CD8-positive, alpha-beta memory T cell (primary cell): ENCODE measurements at places on chromosomes 3 and 15.

DNA sequence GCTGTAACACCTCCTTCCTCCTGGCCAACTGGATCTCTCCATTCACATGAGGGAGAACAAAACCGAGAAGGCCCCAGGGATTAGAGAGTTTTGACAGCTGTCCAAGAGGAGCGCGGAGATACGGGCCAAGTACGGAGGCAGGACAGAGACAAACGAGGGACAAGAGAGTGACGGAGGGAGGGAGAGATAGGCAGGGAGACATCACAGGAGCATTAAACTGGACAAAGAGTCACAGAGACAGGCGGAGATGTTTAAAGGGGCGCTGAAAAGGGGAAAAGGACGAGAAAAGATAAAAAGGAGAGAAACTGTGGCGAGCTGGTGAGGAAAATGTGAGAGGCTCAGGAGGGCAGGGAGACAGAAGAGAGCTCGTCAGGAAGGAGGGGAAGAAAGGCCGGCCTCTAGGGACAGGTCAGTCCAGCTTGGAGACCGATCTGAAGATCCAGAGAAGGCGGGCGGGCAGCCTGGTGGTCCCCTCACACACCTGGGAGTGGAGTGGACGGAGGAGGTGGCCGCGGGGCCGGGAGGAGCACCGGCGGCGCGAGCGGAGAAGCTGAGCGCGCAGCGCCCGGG, 40.5 kb upstream of the ROPN1 start:
- no peak overlapping the region for H3K27ac ChIP-seq
- no peaks in the 10 kb centered on the region for H3K4me1 ChIP-seq
- no peak for DNase-seq
- peaks cover 44% of the 10 kb centered on the region for H3K27me3 ChIP-seq

DNA sequence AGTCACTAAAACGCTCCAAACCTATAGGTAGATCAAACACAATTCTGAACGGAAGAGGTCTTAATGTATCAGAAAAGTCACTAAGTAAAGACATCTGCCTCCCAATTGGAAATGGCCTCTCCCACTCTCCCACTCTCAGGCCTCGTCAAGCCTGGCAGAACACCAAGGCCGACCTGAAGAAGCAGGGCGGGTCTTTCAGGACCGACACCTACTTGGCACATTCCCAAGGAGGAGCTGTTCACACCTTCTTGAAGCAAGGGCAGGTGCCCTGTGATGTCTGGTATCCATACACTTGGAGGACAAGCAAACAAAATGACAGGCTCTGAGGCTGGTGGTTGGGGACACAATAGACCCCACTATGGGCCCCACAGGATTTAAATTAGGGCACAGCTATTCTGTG, 30.0 kb downstream of the XXYLT1 start:
- H3K4me3 ChIP-seq: no peak overlapping the region
- H3K27me3 ChIP-seq: no peaks in the 10 kb centered on the region
- H3K27ac ChIP-seq: no peak overlapping the region
- no peaks in the 10 kb centered on the region for H3K36me3 ChIP-seq
- H3K4me1 ChIP-seq: no peaks in the 10 kb centered on the region

DNA sequence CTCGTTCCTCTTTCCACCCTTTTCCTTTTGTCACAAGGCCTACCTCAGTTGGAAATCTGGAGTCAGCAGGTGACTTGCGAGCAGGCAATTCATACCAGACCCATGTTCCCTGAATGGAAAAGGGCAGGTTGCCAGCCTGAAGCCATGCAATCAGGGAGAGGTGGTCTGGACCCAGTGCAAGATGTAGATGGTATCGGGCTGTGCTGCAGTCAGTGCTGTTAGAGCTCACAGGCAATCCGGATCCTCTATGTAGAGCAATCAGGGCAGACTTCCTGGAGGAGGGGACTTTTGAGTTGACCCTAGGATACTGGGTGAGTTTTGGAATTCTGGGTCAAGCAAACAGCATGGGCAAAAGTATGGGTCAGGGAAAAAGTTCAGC, 18.9 kb downstream of the LOXL1 start:
- H3K36me3 ChIP-seq: no peaks in the 10 kb centered on the region
- no peak overlapping the region for H3K4me3 ChIP-seq
- peaks cover 20% of the 10 kb centered on the region for H3K4me1 ChIP-seq
- DNase-seq: no peak
- H3K27me3 ChIP-seq: no peaks in the 10 kb centered on the region
- no peak overlapping the region for H3K27ac ChIP-seq

- H3K4me3 ChIP-seq: no peak overlapping the region
- no peaks in the 10 kb centered on the region for H3K27me3 ChIP-seq
- no peaks in the 10 kb centered on the region for H3K36me3 ChIP-seq
- DNase-seq: no peak
Measured at GRCh38 chr15:43251185-43251870, 15.4 kb downstream of the TGM5 start.

DNA sequence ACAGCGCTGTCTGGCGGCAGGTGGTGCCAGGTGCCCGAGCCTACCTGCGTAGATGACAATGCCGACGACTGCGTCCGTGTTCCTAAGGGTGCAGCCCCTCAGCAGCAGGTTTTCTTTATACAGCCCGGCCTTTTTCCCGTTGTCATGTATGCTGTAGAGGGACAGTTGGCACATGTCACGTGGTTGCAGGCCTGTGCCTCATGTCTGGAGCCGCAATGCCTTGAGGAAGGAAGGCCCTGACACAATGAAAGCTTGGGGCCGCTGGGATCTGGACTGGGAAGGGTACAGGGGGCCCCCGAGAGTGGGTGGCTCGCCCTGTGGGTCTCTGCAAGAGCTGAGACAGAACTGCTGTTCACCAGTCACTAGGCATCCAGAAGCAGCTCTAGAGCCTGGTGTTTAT, 136.0 kb downstream of the ATP10A start:
- H3K4me3 ChIP-seq: no peak overlapping the region
- no peak for DNase-seq
- no peaks in the 10 kb centered on the region for H3K36me3 ChIP-seq

DNA sequence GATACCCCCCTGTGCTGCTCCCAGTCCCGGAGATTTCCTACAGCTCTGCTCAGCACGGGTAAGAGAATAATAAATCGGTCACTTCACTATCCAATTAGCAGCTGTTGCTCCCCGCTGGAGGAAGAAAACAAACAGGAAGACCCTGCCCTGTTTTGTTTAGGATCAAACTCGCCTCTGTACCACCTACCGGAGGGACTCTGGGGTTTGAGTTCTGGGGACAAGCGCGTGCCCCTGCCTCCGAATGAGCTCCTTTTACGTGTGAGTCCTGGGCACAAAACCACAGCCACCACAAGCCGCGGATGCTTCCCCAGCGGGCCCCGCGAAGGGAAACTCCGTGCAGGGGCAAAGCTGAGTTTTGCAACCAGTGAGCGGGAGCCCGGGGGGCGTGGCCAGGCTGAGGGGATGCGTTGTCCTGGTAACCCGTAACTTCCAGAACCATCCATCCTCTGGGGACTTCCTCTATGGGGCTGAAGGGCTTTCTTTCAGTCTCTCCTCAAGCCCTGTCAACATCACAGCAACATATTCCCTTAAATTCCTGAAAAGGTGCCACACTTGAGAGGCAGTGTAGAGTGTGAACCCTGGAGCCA, 315.7 kb upstream of the PROK2 start:
- H3K36me3 ChIP-seq: no peaks in the 10 kb centered on the region
- peak overlapping the region; percentile 50 for H3K4me3 ChIP-seq
- H3K27me3 ChIP-seq: no peaks in the 10 kb centered on the region
- peak; percentile 80 for DNase-seq

DNA sequence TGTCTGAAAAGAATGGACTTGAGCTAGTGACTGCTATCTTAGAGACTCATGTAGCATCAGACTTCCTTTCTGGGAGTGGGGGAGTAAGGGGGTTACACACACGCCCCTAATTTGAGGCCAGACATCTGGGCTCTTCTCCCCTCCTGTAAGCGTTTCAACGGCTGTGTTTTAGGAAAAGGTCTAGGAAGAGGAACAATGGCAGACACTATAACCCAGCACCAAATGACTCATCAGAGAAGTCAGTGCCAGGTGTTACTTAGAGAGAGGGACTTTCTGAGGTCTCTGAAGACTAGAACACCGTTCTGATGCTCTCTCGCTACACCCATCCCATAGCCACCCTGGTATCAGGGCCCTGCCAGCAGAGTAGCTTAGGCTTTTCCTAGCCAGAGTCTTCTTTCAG, 65.5 kb downstream of the SSUH2 start:
- H3K27me3 ChIP-seq: no peaks in the 10 kb centered on the region
- no peak for DNase-seq
- H3K27ac ChIP-seq: no peak overlapping the region
- H3K4me3 ChIP-seq: no peak overlapping the region
- H3K4me1 ChIP-seq: no peaks in the 10 kb centered on the region
- H3K36me3 ChIP-seq: no peaks in the 10 kb centered on the region

- no peak overlapping the region for H3K4me3 ChIP-seq
- H3K36me3 ChIP-seq: no peaks in the 10 kb centered on the region
- no peak overlapping the region for H3K27ac ChIP-seq
- H3K4me1 ChIP-seq: no peaks in the 10 kb centered on the region
- no peaks in the 10 kb centered on the region for H3K27me3 ChIP-seq
Measured at GRCh38 chr3:124702950-124703349, 27.3 kb upstream of the UMPS start.

DNA sequence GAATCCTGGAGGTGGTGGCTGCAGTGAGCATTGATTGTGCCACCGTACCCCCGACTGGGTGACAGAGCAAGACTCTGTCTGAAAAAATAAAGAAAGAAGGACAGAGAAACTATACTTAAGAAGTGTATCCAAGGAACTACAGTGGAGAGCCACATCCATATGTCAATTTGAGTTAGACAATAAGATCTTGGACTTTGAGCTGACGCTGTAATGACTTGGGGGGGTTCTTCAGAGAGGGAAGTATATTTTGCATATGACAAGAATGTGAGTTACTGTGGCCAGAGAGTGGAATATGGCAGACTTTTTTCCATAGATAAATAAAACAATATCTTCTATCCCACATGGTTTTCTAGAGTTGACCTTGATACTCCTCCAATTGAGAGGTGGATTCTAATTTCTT, 52.6 kb upstream of the TEX264 start:
- no peak overlapping the region for H3K27ac ChIP-seq
- no peaks in the 10 kb centered on the region for H3K4me1 ChIP-seq
- H3K36me3 ChIP-seq: no peaks in the 10 kb centered on the region
- DNase-seq: no peak
- no peaks in the 10 kb centered on the region for H3K27me3 ChIP-seq
- no peak overlapping the region for H3K4me3 ChIP-seq

DNA sequence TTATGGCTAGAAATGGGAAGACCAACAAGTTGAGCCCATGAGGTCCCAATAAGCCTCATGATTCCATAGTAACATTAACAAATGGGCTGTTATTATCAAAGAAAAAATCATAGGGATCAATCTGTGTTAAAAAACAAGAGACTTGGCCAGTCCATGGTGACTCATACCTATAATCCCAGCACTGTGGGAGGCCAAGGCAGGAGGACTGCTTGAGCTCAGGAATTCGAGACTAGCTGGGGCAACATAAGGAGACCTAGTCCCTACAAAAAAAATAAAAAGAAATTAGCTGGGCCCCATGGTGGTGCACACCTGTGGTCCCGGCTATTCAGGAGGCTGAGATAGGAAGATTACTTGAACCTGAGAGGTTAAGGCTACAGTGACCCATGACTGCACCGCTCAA, 124.8 kb downstream of the DMXL2 start:
- H3K4me3 ChIP-seq: no peak overlapping the region
- H3K4me1 ChIP-seq: no peaks in the 10 kb centered on the region
- no peak overlapping the region for H3K27ac ChIP-seq
- DNase-seq: no peak

DNA sequence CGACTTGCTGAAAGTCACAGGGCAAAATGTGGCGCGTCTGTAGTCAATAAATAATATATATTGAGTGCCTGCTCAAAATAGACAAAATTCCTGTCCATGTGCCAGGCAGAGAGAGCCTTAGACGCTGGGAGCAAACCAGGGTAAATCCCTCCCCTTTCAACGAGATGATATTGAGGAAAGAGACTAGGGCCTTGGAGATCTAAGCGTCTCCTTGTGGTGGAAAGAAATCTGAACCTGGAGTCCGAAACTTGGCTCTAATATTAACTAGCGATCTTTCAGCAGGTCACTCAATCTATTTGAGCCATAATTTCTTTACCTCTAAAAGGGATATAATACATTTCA, 348 bp upstream of the DPP8 start:
- H3K4me1 ChIP-seq: peaks cover 43% of the 10 kb centered on the region
- DNase-seq: no peak
- H3K4me3 ChIP-seq: peak overlapping the region; percentile 85
- peak overlapping the region; percentile 86 for H3K27ac ChIP-seq

- DNase-seq: no peak
- no peak overlapping the region for H3K27ac ChIP-seq
- H3K27me3 ChIP-seq: no peaks in the 10 kb centered on the region
- no peak overlapping the region for H3K4me3 ChIP-seq
- no peaks in the 10 kb centered on the region for H3K4me1 ChIP-seq
Measured at GRCh38 chr3:62557983-62558382, 184.6 kb upstream of the FEZF2 start.

DNA sequence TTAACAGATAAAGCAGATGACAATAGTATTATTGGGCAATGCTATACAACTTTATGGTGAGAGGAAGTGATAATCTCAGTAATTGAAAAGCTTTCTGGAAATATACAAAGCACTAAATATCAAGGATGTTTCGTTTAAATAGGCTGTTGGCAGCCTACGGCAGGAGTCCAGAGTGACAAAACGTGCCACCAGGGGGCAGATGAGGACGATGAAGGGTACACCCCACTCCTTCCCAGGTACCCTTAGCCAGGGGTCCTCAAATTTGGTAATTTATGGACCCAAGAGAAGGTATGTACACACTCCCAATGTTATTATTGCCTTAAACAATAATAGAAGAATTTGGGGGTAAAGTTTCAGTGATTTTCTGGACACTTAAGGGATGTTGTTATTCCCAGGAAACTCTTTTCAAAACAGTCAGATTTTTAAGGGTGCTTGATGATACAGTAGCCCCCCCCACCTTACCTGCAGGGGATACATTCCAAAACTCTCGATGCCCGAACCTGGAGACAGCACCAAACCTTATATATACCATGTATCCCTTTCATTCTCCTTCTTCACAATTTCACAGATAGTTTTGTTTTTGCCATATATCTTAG, 1.4 kb upstream of the MAGEL2 start:
- H3K4me3 ChIP-seq: no peak overlapping the region
- no peak overlapping the region for H3K27ac ChIP-seq
- DNase-seq: no peak
- H3K36me3 ChIP-seq: no peaks in the 10 kb centered on the region
- H3K27me3 ChIP-seq: no peaks in the 10 kb centered on the region

- H3K4me1 ChIP-seq: no peaks in the 10 kb centered on the region
- H3K4me3 ChIP-seq: no peak overlapping the region
- H3K27me3 ChIP-seq: no peaks in the 10 kb centered on the region
- H3K36me3 ChIP-seq: no peaks in the 10 kb centered on the region
- no peak overlapping the region for H3K27ac ChIP-seq
Measured at GRCh38 chr3:114597871-114598270, 304.0 kb downstream of the TIGIT start.

GRCh38 chr15:92132982-92133755, 260.5 kb upstream of the ST8SIA2 start:
- no peak overlapping the region for H3K27ac ChIP-seq
- H3K4me3 ChIP-seq: no peak overlapping the region
- H3K36me3 ChIP-seq: no peaks in the 10 kb centered on the region
- no peak for DNase-seq
- no peaks in the 10 kb centered on the region for H3K27me3 ChIP-seq

GRCh38 chr3:120341658-120342346, 7.4 kb downstream of the LRRC58 start:
- peaks cover 25% of the 10 kb centered on the region for H3K4me1 ChIP-seq
- no peak overlapping the region for H3K4me3 ChIP-seq
- no peak overlapping the region for H3K27ac ChIP-seq
- DNase-seq: no peak

- DNase-seq: no peak
- no peak overlapping the region for H3K4me3 ChIP-seq
- H3K27me3 ChIP-seq: no peaks in the 10 kb centered on the region
- H3K4me1 ChIP-seq: no peaks in the 10 kb centered on the region
- no peak overlapping the region for H3K27ac ChIP-seq
- H3K36me3 ChIP-seq: no peaks in the 10 kb centered on the region
Measured at GRCh38 chr3:104549099-104549714, 817.5 kb upstream of the ALCAM start.
